ENCODE measurements at places on chromosomes 1 and 21.

DNA sequence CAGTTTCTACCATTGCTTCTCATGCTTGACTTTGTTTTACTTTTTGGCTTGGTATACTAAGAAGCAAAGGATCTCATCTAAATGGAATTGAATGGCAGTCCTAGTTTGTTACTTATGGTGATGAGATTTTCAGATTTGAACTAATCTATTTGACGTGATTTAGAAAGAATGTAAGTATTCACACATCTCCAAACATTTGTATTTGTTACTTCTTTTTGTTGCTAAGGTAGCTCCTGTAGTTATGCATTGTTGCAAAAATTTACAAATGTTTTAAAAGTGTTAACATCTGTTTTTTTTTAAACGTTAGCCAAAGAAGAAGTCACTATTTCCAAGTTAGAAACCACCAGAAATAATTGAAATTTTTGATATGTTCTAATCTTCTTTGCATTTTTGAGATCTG lies 222.5 kb downstream of the RPS6KC1 start:
- DNase-seq = no peak

GRCh38 chr1:226863446-226863845 lies 7.0 kb upstream of the PSEN2 start:
- DNase-seq = no peak

DNA sequence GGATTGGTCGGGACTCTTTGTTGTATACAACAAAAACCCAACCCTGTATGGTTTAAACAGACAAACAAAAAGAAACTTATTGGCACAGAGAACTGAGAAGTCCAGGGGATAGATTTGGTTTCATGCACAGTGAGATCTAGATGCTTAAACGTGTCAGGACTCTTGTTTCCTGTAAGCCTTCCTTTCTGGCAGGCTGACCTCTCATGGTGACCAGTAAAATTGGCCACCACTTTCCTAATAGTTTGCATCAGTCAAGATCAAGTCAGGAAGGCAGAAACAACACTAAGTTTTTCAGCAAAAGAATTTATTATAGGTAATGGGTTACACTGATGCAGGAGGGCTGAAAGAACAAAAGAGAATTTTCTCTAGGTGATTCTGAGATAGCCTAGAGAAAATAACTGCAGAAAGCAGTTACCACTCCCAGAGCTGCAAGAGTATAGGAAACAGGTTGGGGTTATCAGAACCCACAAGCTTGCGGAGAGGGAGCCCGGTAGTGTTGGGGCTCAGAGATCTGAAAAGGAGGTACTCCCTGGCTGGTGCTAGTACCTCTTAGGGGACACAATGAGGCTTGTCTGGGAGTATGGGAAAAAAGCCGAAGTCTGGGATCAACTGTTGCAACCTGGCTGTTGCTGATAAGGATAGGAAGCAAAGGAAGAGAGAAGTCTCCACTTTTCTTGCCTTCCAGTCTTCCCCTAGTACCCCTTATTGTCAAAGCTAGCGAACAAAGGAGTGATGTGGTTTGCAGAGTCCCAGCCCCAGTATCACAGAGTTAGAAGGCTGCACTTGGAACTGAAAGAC lies 21.4 kb downstream of the CITED4 start:
- DNase-seq = no peak

DNA sequence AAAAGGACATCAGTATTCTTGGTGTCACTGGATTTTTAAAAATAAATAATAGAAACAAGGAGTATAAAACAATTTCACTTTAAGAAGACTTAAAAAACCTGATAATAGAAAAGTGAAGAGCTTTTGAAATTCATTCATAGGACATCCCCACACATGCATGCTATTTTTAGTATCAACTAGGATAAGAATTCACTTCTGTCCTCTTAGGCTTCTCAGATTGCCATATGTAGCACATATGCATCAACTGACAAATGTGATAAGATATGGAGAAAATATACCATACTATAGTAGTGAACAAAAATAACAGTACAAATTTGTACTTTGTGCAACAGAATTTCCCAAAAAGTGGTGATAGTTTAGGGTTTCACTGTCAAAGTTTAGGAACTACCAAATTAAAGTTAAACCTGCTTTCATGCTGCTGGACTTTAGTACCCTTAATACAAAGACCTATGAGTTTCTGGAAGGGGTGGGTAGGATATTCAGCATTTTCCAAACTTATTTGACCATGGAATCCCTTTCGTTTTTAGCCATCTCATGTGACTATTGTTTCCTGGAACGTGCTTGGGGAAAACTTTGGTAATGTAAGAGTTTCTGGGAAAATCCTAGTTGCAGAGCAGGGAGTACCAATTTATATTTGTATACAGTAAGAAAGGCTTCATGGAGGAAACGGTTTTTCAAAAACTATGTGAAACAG lies 19.8 kb downstream of the RPRD2 start:
- no peak for DNase-seq

DNA sequence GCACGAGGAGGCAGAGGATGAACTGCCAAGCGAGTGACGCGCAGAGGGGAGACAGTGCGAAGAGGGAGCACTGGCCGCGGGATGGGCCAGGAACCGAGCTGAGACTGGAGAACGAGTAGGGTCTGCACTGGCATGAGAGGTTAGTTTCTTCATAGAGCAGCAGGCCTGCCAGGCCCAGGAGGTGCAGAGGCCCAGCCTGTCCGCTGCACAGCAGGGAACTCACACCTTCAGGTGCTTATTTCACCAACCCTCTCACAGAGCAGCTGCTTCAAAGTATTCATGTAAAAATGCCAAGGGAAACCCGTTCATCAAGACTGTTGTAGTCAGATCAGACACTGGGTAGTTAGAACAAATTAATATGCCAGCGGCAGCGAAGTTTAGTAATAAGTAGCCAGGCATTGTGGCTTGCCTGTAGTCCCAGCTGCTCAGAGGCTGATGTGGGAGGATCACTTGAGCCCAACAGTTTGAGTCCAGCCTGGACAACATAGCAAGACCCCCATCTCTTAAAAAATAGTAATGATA lies 144.5 kb downstream of the SLC45A1 start:
- no peak for DNase-seq

- no peak for DNase-seq
These were observed 8.2 kb upstream of the TTLL10 start for GRCh38 chr1:1165485-1165884.

DNA sequence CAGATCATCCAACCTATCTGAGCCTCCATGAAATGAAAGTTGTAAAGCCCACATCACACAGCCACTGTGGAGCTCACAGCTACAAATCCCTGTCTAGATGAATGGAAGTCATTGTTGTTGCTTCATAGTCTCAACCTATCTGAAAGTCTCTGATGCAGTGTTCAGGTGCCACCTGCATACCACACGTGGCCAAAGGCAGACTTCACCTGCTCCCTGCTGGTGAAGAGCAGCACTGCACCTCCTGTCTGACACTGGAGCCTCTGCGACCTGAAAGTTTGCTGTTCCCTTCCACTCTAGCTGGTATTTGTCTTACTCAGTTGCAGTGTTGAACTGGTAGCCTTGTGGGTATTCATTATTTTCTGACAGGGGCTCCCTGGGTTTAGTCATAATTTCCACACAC lies 18.4 kb downstream of the LORICRIN start:
- DNase-seq = no peak

- no peak for DNase-seq
These were observed 4.4 kb downstream of the CCN1 start for GRCh38 chr1:85584923-85585322.

GRCh38 chr1:10713614-10714013 lies 82.8 kb downstream of the CASZ1 start:
- no peak for DNase-seq

DNA sequence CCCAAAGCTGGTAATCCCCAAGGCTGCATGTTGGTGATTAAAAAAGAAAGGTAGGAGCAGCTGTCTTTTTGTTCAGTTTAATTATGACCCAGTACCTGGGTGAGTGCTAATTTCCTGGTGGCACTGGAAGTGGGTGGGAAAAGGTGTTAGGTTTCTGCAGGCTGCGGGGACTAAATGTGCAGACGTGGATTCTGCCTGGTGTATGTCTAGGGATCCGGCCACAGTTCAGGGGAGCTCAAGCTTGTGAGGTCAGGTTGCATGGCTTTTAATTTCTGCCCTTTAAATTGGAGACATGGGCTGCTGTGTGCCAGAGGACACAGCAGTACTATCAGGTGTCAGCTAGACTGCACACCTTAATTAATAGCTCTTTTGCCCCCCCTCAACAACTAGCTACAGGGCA lies 20.3 kb upstream of the TBX19 start:
- no peak for DNase-seq

GRCh38 chr1:229862017-229862774 lies 204.8 kb upstream of the GALNT2 start:
- no peak for DNase-seq

DNA sequence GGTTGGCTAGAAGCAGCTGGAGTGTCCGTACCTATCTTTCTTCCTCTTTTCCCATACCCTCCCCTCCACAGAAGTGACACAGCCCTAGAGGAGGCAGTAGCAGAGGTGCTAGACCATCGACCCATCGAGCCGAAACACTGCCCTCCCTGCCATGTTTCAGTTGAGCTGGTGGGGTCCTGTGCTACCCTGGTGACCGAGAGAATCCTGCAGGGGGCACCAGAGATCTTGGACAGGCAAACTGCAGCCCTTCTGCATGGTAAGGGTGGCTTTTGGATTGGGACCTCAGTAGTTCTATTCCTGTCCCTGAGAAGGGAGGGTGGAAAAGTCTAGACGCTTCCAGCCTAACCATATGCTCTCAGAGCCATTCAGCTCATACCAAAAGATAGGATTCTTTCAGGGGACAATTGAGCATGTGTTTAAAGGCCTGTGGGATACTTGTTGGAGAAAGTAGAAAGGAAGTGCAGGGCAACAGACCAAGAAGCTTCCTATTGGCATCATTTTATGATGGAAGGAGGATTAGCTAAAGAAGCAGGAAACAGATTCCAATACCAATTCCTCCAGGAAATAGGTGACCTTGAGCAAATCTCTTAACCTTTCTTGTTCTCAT lies 11.7 kb upstream of the BNIPL start:
- DNase-seq = peak; percentile 77

GRCh38 chr1:30286241-30286987 lies 437.0 kb downstream of the MATN1 start:
- no peak for DNase-seq

- no peak for DNase-seq
These were observed 59.8 kb downstream of the ITPKB start for GRCh38 chr1:226679262-226679661.

- no peak for DNase-seq
These were observed 93.0 kb downstream of the HLCS start for GRCh38 chr21:36873513-36873912.
